GOT3 (cell line): ENCODE measurements at places on chromosomes 3 and 15.
A peak's percentile ranks its signal among the peaks of the same experiment; 100 is the strongest.

DNA sequence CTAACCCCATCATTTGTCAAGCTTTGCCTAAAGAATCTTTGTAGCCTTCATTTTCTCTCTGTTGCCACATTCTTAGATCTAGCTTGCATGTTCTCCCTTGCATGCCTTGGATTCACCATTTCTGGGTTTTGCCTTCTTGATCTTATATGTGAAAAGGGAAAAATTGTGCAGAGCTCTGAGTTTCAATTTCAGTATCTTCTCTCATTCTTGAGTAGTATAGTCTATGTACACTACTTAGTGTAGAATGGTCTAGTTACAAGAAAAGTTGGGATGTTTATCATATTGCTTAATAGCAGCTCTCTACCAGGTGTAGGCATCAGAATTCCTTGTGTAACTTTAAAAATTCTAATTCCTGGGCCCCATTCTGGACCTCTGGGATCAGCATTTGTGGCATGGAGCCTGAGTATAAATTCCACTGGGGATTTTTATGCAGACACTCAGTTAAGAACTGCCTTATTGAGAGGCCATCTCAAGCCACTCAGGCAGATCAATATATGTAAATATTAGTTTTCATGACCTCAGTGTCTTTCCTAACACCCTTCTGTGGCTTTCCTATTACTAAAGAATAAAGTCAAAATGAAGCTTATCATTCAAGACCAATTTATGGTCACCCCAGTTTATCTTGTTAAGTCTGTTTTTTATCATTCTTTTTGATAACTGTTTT is 23.4 kb downstream of the GTF2E1 start:
- DNase-seq: no peak

GRCh38 chr3:36957862-36958686 is 13.2 kb upstream of the TRANK1 start:
- no peak for DNase-seq

DNA sequence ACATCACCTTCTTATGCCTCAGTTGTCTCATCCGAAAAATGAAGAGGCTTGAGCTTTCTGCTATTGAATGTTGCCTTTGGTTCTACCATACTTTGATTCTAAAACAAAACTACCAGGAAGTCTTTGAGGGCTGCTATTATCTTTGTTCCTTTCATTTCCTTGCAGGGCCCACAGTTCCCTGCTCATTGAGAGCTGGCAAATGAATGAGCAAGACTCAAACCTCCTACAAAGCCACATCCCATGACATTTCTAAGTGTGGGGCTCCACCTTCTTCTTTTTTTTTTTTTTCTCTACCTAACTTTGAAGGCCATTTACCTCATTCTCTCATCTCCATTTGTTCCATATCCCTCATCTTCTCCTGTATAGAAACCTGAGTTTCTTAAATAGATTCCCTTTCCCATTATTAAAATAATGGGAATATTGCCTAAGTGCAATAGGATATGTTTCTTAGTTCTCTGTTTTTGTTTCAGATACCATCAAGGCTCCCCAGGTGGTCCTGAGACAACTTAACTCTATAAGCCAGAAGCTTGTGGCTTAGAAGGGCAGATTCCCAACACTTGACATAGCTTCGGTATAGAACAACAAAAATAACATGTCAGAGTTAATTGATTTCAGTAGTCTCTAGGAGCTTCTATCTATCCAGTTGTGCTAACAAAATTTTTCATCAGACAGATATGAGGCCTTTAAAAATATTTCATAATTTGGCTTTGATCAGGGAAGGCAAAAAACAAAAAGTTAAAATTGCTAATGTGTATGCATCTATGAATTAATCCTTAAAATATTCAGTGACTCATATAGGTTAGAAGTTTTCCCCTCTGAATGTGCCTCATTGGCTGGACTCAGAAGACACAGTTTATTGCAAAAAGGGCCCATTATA is 951.6 kb downstream of the TUSC7 start:
- DNase-seq: no peak

DNA sequence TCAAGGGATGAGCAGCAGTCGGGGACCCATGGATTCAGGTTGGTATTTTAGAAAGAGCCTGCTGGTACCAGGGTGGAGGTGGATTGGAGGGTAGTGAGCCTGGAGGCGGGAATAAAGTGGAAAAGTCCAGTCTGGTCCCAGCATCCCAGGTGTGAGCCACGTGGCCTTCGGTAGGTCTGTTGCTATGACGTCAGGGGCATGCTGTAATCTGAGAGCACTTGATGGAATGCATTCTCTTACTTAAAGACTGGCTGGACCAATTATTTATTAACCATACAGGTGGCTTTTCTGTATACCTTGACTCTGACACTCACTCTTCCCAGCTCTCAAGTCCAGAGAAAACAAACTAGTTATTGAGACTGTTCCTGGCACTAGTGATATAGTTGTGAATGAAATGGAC is 389.9 kb upstream of the RGMA start:
- DNase-seq: no peak

DNA sequence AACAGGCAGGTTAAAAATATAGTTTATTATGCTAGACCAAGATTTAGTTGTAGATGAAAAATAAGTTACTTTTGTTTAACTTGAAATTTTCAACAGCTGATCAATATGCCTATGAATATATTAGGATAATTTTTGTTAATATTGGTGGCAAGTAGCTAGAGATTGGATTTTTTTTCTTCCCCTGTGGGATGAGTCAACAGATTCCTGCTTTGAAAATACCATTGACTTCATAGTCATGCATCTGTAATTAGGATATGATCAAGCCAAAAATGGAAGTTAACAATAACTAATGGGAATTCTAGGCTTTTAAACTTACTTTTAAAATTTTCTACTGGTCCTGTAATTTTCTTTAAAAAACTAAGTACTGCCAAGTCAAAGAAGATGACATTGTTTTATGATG is 211.7 kb downstream of the ZIC1 start:
- no peak for DNase-seq

- DNase-seq: no peak
Observed at GRCh38 chr3:195453236-195453635, 10.4 kb upstream of the ACAP2 start.

DNA sequence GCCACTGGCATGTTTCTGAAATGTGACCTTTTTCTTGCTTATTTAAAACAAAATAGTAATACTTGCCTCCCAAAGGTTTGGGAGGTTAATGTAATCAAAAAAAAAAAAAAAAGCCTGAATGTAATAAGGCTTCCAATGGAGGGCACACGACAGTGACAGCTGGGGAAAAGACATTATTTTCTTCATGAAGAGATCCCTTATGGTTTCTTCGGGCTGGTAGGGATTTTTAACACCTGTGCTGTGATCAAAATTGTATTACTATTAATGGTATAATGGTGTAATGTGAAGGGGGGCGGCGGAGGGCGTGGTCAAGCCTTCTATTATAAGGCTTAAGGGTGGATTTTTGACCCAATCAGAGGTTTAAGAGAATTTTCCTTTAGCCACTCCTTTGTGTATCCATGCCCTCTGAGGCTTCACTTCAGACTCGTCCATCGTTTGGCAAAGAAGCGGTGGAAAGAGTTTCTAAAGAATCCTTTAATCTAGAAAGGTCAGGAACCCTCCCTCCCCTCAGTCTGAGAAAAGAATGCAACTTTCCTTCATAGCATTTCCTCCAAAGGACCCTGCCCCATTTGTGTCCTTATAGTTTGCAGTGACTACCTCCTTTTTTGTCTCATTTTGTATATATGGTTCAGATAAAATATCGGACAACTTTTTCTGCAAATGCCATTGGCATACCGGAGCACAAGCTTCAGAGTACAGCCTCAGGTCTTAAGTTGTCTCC is 89.5 kb upstream of the CHD2 start:
- no peak for DNase-seq

- no peak for DNase-seq
Observed at GRCh38 chr3:37255990-37256308, 81.6 kb upstream of the LRRFIP2 start.

DNA sequence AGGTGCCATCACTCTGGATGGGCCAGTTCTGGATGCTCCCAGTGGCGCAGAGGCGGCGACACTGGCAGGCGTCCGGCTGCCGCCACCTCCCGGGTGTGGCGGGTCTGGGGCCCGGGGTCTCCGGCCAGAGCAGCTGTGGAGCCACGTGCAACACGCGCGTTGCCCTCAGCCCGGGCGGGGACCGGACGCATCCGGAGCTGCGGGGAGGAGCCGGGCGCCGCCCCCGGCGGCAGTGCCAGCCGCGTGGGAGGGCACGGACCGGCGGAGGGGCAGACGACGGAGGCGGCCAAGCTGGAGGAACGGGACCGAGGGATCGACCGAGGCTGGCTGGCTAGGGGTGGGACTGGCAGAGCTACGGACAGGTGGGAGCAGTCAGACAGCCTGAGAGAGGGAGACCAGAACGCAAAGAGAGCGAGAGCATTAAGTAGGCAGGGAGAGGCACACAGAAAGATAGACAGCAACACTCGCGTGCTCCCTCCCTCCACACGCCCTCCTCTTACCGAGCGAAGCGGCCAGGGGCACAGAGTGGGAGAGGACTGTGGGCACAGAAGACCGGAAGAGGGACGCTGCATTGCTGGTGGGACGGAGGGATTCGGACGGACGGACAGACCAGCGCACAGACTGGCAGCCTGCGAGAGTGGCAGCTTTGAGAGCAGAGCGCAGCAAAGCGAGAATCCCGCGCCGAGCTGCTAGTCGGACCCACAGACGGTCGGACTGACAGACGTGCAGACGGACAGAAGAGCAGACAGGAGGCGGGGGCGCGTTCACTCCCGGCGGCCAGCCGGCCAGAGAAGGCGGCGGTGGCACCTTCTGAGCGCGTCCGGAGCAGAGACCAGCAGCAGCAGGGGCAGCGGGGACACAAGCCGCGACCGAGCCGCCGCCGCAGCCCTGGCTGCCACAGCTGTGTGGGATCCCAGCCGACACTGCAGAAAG is at the start of gene ARPP21:
TSS of gene ARPP21 (plus strand) at position 272 of the 933 bp plus-strand sequence. CDS start 42,227 bp downstream, outside the sequence.
- DNase-seq: no peak

DNA sequence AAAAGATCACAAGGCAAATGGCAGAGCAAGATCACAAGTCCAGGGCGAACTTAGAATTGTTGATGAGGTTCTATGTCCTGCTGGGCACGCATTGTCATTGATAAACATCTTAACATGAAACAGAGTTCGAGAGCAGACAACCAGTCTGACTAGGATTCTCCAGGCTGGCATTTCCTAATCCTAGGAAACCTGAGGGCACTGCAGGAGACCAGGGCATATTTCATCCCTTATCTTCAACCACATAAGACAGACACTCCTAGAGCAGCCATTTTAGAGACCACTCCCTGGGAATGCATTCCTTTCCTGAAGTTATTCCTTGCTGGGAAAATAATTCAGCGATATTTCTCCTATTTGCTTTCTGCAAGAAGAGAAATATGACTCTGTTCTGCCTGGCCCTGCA is 1199.9 kb downstream of the SI start:
- no peak for DNase-seq

- no peak for DNase-seq
Observed at GRCh38 chr3:19938295-19938627, 4.2 kb upstream of the EFHB start.

GRCh38 chr3:61877359-61878138 is 316.2 kb downstream of the PTPRG start:
- no peak for DNase-seq

- DNase-seq: no peak
Observed at GRCh38 chr3:160569894-160570652, 4.7 kb upstream of the KPNA4 start.

DNA sequence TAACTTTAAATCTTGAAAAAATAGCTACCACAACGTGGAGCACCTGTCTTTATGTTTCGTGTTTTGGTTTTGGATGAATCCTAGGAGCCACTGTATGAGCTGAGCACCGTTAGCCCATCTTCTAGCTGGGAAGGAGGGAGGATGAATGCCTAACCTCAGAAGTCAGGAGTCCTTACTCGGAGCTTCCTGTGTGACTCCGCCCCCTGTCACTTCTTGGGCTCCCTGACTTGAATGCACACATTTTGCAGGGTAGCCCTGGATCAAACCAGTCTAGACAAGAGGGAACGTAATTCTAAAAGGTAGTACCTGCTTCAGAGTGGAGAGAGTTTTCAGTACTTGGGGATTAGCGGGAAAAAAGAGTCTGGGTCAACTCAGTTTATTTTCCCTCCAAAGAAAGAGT is 5.3 kb downstream of the GABRA5 start:
- no peak for DNase-seq

GRCh38 chr15:70245932-70246622 is 148.4 kb upstream of the TLE3 start:
- no peak for DNase-seq

DNA sequence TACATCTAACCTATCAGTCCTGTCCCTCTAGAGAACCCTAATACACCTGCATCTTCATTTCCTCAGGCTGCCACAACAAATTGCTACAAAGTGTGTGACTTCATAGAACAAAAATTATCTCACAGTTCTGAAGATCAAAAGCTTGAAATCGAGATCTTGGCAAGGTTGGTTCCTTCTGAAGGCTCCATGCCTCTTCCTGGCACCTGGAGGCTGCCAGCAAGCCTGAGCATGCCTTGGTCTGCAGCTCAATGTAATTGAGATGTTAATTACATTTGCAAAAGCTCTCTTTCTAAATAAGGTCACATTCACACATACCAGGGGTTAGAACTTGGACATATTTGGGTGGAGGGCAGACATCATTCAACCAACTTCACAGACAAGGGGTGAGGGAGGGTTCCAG is 86.4 kb upstream of the ABHD17C start:
- no peak for DNase-seq

- DNase-seq: no peak
Observed at GRCh38 chr3:133130168-133130567, 92.0 kb downstream of the TMEM108 start.

- DNase-seq: no peak
Observed at GRCh38 chr3:39189959-39190269, 2.5 kb downstream of the XIRP1 start.

DNA sequence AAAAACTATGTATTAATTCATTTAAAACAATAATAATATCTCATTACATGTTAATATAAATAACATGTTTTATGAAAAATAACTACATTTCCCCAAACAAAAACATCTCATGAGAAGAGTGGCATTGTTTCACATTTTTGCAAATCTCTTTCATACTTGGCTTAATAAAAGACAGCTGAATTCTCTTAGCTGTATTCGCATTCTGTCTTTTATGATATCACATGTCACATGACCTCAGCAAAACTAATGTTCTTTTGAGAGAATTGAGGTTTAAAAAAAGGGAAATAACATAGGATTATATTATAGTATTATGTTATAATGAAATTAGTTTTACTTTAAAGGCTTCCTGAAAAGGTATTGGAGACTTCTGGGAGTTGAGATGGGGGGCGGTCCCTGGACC is 48.4 kb upstream of the SPPL2A start:
- DNase-seq: no peak

DNA sequence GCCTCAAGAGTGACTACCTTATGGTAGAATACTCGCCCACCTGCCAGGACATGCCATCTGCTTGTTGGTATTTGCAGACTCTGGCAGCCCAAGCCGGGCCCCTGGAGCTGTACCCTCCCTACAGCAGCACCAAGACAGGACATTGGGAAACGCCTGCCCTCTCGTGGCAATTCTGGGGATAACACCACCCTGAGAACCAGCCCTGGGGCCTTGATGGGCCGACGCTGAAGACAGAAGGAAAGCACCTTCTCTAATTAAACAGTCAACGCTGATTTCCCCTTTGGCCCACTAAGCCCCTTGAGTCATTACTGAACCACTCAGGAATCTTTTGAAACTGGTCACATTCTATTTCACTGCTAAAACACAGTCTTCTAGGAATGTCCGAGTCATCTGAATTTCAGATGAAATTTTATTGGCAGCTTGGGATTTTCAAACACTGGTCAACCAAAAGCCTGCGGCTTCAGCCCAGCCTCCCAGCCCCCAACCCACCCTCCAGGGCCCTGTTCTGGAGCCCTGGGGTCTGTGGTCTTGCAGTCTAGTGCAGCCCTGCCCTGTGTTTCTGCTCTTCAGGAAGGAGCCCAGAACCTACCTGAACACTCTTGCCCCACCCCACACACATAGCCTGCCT is 91.3 kb downstream of the TMEM266 start:
- peak; percentile 64 for DNase-seq

GRCh38 chr15:60553163-60553562 is 74.2 kb upstream of the ICE2 start:
- DNase-seq: no peak
